ENCODE measurements at places on chromosomes 4 and X.

GRCh38 chr4:143359644-143360193, 23.0 kb downstream of the GAB1 start:
- no peak for DNase-seq

DNA sequence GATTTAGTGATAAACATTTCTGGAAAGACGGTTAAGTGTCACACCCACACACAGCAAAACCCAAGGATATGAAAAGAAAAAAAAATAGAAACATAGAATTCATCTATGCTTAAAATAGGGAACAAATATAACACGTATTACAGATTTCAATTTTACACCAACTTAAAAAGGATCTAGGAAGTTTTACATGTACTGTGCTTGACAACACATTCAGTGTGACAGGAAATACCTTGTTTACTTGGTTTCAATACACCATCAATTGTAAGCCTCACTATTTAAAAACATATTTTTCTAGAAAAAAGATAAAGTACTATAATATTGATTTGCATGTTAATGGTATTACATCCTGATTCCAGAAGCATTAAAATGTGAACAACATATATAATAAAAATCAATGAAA, 77.0 kb upstream of the SPRY1 start:
- no peak for DNase-seq

GRCh38 chr4:180757927-180758326, 1485.3 kb upstream of the TENM3 start:
- no peak for DNase-seq

DNA sequence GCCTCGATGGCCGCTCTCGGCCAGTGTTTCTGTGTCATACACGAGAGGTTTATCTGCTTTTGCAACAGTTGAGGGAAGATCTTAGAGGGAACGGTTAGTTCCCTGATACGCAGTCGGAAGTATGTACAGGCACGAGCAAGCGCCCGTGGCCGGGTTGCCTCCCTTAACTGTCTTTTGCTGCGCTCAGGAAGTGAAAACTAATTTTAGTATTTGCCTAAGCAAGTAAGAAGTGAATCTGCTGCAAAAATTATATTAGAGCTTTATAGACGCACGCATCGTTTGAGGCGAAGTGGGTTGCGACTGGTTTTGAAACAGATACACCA, 695 bp downstream of the MTM1 start:
- DNase-seq: no peak

DNA sequence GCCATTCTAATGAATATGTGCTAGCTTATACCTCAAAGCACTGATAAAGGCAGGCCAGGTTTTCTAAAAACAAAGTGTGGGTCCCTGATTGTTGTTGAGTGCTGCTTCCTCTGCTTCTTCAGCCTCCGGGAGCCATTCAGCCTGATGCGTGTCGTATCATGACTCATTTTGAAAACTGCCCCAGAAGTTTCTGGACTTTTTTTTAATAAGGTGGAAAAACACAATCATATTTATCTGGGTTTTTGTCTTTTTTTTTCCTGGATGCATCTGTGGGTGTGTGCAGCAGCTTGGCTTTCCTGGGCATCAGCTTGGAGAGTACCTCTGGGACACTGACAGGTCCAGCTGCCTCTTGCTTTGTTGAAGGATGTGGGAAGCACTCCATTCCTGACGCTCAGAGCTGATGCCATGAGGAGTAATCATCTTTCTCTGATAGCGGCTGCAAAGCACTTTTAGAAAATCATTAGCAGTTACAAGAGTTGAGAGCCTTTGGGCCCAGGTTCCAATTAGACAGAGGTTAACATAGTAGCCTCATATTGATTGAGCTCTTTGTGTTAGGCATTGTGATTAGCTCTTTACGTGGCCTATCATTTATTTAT, 66.9 kb downstream of the PARM1 start:
- DNase-seq: no peak

- DNase-seq: no peak
Measured at GRCh38 chr4:94290245-94290644, 52.4 kb downstream of the HPGDS start.

GRCh38 chrX:14616301-14616700, 87.0 kb downstream of the GLRA2 start:
- DNase-seq: no peak

DNA sequence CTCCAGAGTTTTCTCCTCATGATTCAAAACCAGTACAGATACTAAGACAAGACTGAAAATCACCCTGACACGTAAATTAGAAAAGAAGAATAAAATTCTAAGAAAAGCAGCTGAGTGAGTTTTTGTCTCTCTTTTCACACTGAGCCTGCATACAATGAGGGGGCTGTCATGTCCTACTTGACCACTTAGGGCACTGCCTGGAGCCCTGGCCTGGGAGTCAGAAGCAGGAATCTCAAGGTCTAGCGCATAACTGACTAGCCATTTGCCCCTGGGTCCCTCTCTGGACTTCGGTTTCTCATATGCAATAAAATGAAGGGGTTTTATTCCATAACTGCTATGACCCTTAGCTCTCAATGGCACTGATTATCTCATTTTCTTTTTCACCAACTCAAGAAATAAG, 36.7 kb upstream of the SLC25A4 start:
- no peak for DNase-seq

- no peak for DNase-seq
Measured at GRCh38 chr4:54308110-54308509, 79.0 kb downstream of the PDGFRA start.

- no peak for DNase-seq
Measured at GRCh38 chr4:157838366-157838765, 334.5 kb downstream of the GASK1B start.

GRCh38 chr4:11739992-11740391, 311.3 kb upstream of the HS3ST1 start:
- DNase-seq: no peak

- no peak for DNase-seq
Measured at GRCh38 chr4:41364876-41365275, 108.1 kb downstream of the UCHL1 start.

DNA sequence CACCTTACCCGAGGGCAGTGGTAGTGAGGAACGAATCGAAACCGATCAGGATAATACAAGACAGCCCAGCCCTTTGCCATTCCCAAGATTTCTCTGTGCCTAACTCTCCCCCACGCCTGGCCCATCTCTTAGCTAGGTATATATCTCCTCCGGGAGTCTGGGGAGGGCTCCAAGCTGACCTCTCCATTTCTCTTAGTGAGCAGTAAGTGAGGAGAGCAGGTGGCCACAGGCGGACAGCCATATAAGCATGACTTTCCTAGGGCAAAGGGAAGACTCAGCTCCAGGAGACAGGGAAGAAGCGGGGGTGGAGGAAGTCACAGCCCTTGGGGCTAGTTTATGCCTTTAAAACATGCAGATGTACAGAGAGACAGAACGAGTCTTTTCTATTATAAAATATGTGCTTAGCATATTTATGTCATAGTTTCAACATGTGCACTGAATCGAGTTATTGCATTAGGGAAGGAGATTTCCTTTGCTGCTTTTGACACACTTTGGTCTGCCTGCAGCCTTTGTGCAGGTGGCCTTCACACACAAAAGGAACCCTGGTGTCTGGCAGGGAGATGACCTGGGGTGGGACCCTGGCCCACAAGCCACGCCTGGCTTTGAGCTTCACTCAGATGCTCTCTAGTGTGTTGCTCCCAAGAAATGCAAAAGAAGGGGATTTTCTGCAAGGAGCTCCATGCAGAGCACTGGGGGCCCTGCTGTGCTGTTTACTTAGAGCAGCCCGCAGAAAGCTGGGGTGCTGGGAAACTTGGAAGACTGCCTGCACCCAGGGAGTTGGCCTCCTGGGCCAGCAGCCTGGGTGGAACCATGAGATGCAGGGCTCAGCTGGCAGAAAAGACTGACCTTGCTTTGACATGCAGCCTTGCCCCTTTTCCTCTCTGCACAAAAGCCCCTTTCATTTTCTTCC, 613.3 kb downstream of the BCOR start:
- DNase-seq: no peak

DNA sequence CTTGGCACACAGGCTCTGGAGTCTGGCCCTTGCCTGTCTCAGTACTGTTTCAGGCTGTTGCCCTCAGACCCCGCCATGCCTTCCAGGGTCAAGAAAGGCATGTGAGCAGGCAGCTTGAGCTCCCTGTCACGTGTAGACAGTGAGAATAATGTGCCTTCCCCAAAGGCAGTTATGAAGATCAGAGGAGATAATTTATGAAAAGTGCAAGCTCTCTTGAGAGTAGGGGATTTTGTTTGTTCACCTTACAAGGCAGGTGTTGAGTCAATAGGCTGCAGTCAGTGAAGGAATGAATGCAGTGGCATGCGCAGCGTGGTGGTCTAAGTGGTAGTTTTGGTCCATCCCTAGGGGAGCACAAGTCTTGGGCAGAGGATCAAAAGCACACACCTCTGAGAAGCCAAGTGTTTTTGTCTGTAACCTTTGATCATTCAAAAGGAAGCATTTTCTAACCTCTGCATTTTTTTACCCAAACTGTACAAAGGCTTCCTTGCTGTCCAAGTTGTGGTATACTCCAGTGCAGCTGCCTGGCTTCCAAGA, 14.4 kb downstream of the HADH start:
- DNase-seq: no peak

GRCh38 chr4:94408549-94409374, 43.0 kb upstream of the PDLIM5 start:
- DNase-seq: no peak

- DNase-seq: no peak
Measured at GRCh38 chr4:123352240-123352945, 44.2 kb upstream of the SPRY1 start.

GRCh38 chr4:53535567-53535966, 55.7 kb downstream of the LNX1 start:
- DNase-seq: no peak

- no peak for DNase-seq
Measured at GRCh38 chrX:96591421-96591820, 93.2 kb upstream of the DIAPH2 start.

GRCh38 chr4:139553751-139554641, 2.0 kb downstream of the SETD7 start:
- no peak for DNase-seq

- DNase-seq: no peak
Measured at GRCh38 chr4:151013944-151014343, 1.1 kb downstream of the LRBA start.

DNA sequence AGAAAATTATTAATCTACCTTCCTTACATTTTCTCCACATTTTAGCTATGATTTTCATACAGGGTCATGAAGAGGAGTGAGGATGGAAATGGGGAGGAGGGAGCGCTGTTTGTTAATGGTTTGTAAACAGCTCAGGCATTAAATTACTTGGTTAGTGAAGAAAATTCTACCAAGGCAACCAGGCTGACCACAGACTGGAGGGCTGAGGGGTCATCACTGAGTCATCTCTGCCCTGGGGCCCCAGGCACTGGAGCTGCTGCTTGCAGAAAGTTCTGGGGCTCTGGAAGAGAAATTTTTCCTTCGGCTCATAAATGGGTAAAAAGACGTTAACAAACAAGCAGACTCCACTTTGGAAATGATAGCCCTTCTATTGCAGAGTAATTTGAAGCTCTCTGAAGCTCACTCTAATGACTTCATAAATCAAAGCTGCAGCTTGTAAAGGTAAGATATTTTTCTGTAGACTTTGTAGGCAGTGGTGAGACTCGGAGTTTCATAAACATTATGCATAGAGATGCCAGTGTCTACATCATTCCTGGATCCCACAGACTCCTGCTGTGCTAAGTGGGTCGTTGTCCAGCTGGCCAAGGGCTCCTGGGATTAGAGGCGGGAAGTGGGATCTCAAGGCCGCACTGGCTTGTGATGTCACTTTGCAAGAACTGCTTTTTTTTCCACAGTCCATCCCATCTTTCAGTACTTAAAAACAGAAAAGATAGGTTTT, 159.6 kb downstream of the PTTG2 start:
- no peak for DNase-seq

DNA sequence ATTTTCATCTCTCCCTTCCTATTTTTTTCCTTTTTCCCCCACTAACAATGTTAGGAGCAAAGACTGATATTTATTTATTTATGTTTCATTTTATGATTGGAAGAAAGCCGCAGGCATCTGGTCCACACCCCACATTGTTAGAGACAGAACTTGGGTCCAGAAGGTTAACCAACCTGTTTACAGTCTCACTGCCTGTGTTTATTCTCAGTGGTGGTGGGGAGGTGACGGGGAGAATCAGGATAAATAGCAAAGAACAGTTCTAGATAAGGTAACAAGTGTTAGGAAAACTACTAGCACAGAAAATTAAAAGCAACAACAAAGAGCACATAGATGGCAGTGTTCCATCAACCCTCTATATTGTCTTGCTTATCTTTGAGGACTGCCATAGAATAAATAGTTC, 301.7 kb upstream of the DIPK2B start:
- DNase-seq: no peak

DNA sequence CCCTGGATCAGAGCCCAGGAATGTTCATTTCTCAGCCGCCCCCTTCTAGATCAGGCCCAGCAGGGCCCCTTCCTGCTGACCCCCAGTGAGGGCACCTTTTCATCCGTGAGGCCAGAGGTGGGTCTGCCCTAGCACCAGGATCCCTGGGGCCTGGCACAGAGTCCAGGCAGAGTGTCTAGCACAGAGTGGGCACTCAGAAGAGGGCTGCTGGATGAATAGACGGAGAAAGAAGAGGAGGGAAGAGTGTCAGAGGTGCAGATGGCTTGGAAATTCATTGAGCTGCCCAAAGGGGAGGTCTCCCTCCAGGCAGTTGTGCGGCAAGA, 106.5 kb downstream of the CPZ start:
- no peak for DNase-seq

DNA sequence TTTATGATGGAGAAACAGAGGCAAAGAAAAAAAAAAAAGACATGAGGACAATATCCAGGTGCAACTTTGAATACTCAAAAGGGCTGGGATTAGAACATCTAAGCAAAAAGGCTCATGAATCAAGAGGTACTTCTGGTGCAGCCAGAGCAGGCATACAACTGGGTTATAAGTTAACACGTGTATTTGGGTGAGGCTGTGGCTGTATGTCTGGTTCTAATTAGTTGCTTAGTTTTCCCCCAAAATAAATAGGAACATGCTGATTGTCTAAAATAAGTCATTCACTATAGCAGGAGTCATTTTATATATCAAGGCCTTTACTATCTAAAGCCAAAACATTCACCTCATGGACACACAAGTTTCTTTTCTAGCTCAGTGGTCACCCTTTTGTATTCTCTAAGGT, 20.2 kb downstream of the NHS start:
- DNase-seq: no peak

GRCh38 chrX:850471-850916, 219.9 kb downstream of the SHOX start:
- no peak for DNase-seq

GRCh38 chr4:152939621-152940020, 3.5 kb downstream of the FHDC1 start:
- DNase-seq: no peak

- no peak for DNase-seq
Measured at GRCh38 chr4:48748949-48749596, 31.0 kb downstream of the FRYL start.

GRCh38 chrX:120302434-120302833, 8.8 kb downstream of the TMEM255A start:
- DNase-seq: no peak

DNA sequence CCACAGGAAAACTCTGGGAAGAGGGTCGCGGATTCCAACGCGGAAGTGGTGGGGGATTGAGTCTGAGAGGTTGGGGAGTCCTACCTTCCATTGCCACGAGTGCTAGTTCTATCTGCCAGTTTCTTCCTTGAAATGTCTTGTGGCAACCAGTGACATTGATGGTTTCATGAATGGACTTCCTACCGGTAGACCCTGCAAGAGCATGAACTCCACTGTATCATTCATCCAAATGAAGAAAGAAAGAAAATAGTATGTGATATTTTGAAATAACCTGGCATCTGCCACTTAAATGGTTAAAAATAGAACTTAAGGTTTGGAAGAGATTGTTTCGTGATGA, 1.1 kb upstream of the SLC10A7 start:
- peak; percentile 35 for DNase-seq

GRCh38 chr4:85028910-85029309, 62.4 kb upstream of the WDFY3 start:
- DNase-seq: no peak

Data from K562 (cell line).